CD4-positive, alpha-beta T cell treated with Interleukin-21 for 1 hour (primary cell): ENCODE measurements at places on chromosomes 16 and 17.

- DNase-seq = peak; percentile 80
These were observed 516 bp downstream of the SLC16A6 start for GRCh38 chr17:68290268-68290954.

- DNase-seq = no peak
These were observed 162.9 kb downstream of the SEC14L1 start for GRCh38 chr17:77303620-77304019.

DNA sequence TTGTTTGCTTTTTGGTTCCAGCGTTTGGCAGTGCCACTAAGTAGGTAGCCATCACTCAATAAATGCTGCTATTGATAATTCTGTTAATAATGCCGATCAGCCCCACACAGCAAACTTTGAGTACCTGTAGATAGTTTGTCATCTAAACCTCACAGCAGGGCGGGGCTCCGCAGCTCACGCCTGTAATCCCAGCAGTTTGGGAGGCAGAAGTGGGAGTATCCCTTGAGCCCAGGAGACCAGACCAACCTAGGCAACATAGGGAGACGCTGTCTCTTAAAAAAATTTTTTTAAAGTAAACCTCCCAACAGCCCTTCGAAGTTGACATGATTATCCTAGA lies 1.6 kb downstream of the BFAR start:
- no peak for DNase-seq

DNA sequence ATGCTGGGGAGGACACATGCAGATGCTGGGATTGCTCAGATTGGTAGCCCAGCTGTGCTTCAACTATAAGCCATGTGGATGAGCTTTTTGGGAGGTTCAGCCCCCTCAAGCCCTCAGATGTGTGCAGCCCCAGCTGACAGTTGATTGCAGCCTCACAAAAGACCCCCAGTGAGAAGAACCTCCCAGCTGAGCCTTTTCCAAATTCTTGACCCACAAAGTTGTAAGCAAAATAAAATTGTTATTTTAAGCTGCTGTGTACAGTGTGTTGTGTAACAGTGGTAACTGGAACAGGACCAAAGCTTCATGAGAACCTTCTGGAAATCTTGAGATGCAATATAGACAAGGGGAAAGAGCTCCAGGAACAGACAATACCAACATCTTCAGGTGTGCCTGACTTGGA lies 156.8 kb upstream of the IRX3 start:
- DNase-seq = no peak

- DNase-seq = no peak
These were observed 204.5 kb downstream of the WWOX start for GRCh38 chr16:78303946-78304345.

DNA sequence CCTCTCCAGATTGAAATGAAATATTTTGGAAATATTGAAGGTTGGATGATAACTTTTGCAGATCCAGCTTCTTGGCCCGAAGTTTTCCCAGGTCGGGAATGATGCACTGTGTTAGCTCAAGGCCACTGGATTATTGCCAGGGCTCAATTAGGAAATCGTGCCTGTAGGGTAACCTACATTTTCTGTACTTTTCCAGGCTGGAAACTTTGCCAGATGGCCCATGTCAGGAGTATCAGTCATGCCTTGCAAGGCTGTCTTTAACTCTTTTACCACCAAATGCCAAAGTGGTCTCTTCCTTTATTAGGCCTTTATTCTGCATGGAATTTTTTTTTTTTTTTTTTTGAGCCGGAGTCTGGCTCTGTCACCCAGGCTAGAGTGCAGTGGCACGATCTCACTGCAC lies 8.9 kb upstream of the SEC14L1 start:
- DNase-seq = no peak

DNA sequence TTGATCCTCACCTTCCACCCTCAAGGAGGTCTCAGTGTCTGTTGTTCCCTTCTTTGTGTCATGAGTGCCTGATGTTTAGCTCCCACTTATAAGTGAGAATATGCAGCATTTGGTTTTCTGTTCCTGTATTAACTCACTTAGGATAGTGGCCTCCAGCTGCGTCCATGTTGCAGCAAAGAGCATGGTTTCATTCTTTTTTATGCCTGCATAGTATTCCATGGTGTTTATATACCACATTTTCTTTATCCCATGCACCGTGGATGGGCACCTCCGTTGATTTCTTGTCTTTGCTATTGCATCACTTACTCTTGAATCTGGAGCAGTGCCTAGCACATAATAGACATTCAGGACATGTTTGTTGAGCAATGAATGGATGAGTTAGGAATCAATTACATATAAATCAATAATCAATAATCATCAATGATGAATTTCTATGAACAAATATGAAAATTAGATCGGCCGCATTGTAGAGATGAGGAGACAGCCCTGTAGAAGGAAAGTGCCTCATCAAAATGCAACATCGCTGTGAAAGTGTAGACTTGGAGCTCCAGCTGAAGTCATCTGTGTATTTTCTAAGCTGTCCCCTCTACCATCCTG lies 129.5 kb downstream of the PRKCB start:
- DNase-seq = no peak

- DNase-seq = peak; percentile 61
These were observed 52.6 kb downstream of the PLCG2 start for GRCh38 chr16:81831722-81832126.

GRCh38 chr16:12276576-12276975 lies 300.0 kb downstream of the SNX29 start:
- DNase-seq = no peak

- peak; percentile 34 for DNase-seq
These were observed 665 bp upstream of the ALDH3A2 start for GRCh38 chr17:19647697-19648474.

DNA sequence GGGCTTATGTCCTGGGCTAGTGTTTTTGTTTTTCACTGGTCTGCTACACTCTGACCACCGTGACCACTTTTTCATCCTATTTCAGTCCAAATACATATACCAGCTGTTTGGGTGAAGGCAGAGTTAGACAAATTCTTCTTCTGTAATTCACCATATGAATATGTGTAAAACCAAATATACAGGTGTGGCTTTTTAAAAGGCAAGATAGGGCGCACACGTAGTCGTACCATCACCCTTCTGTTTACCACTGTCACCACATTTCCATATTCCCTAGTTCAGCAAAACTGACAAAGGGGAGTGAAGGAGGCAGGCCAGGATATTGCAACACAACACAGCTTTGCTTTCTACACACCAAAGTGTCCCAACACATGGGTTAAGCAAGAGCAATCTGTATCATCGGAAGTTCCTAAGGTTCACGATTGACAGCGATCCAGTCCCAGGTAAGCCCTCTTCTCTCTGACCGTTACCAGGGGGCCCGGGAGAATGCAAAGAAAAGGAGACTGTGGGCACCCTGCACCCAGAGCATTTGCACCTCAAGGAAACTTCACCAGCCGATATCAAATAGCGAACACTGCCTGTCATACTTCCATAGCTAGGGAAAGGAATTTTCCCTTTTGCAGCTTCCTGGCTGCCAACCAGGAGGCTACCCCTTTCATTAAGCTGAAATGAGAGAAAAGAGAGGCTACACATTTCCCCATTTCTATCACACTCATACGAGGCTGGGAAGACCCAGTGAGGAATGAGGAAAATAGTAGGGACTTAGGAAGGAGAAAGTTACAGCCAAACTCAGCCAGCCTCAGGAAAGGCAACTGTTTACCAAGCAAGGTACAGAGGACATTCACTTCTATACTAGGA lies 23.1 kb downstream of the CREBBP start:
- DNase-seq = no peak

GRCh38 chr17:67605256-67605912 lies 112.4 kb upstream of the NOL11 start:
- no peak for DNase-seq

GRCh38 chr16:4373356-4373908 lies 1.8 kb downstream of the VASN start:
- no peak for DNase-seq

- no peak for DNase-seq
These were observed 9.9 kb downstream of the TBX4 start for GRCh38 chr17:61461967-61462718.

GRCh38 chr17:56831369-56832095 lies 2.2 kb downstream of the C17orf67 start:
- DNase-seq = no peak

DNA sequence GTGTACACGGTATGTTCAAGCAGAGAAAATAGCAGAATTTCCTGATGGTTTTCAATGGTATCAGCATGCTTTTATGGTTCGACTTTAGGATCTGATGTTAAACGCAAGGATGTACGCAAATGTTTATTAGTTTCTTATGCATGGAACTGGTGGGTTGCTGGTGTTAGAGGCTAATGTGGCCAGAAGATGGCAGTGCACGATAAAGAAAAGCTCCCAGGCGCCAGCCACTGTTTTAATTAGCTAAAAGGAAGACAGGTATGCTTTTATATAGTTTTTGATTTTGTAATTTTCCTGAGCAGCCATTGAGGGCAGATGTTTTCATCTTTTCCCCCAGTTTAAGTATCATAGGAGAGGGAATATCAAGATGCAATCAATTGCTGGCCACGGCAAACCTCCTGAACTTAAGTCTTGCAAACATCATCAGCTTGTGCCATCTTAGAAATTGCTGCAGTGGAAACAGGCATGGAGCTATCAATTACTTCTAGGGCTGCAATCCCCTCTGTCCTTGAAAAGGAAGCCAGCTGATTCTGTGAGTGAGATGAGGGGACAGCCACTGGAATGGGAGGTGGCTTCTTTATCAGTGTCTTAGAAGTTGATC lies 648.5 kb upstream of the RBFOX1 start:
- DNase-seq = no peak

DNA sequence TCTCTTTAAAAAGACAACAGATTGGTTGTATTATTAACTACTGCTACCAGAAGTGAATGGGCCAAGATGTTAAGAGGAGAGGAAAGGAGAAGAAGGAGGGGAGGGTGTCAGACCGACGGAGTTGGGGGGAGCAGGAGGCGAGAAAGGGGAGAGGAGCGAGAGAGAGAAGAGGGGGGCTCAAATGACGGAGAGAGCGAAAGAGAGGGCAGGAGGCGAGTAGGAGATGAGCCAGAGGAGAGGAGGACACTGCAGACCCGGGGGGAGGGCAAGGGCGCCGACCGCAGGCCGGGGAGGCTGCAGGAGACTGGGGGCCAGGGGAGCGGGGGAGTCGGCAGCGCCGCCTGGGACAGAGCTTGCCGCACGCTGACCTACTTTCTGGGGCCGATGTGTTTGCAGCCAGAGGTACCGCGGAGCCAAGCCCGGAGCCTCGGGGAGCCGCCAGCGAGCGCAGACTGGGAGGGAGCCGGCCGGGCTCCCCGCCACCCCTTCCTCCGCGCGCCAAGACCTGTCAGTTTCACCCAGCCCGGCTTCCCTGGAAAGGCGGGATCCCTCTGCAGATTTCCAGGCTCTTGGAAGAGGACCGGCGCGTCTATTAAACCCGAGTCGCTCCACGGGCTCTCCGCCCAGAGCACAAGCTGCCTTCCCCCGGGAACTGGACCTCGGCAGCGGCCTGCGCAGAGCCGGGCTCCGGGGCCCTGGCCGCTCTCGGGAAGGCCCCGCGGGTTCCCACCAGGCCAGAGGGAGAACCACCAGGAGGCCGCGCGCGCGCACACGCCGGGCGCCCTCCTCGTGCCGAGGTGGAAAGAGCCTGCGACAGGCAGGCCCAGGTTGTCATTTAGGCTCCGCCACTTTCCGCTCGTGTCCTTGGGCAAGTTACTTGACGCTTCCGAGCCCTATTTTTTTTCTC lies 74.6 kb downstream of the CMC2 start:
- no peak for DNase-seq

DNA sequence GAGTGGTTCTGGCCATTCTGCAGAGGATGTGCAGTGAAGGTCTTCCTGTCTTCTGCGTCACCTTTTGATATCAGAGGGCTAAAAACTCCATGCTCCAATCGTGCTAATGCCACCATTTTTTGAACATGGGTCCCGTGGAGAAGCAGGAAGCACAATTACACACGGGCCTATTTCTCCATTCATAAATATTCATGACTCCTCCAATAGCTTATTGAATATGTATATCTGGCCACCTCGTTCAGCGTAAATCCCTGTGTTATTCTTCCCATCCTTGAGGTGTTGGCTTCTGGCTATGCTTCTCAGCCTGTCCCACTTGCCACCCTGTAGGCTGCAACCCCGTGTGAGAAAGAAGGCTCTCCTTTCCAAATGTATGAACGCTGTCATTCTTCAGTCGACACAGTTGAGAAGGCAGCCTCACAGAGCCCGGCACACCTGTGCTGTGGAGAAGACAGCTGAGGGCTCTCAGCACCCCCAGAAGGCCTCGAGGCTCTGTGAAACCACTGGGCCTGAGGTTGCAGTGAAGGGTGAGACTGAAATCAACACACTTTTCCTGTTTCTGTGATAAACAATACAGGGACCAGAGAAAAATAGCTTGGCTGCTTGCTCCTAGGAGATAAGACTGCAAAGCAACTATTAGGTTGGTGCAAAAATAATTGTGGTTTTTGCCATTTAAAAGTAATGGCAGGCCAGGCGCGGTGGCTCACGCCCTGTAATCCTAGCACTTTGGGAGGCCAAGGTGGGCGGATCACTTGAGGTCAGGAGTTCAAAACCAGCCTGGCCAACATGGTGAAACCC lies 4.9 kb upstream of the ANKRD40CL start:
- DNase-seq = no peak

DNA sequence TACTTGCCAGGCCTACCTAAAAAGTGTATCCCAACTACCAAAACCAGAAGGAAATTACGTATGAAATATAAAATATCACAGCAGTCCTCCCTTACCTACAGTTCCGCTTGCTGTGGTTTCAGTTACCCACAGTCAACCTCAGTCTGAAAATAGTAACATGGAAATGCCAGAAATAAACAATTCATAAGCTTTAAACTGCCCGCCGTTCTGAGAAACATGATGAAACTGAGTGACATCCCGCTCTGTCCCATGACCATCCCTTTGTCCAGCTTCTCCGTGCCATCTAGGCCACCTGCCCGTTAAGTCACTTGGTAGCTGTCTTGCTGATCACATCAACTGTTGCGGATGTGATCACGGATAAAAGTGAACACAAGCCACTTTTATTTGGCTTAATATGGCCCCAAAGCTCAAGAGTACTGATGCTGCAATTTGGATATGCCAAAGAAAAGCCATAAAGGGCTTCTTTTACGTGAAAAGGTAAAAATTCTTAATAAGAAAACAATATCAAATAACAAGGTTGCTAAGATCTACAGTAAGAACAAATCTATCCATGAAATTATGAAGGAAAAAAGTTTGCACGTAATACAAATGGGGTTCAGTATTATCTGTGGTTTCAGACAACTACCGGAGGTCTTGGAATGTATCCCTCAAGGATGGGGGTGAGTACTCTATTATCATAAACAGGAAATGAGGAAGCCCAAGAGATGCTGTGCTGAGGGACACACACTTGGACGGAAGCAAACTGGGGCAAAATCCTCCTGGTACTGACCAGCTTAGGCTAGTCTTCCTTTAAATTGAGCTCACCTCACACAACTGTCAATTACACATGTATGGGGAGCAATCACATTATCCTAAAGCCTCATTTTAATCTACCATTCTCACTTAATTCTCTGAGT lies 8.2 kb downstream of the USP22 start:
- DNase-seq = peak; percentile 64

- no peak for DNase-seq
These were observed 78.5 kb downstream of the RAB11FIP4 start for GRCh38 chr17:31469959-31470358.

- no peak for DNase-seq
These were observed 99.1 kb upstream of the RBBP6 start for GRCh38 chr16:24440306-24440705.

GRCh38 chr16:85557083-85557970 lies 55.8 kb upstream of the GSE1 start:
- DNase-seq = no peak

GRCh38 chr17:3804503-3804931 lies 3.5 kb upstream of the ITGAE start:
- no peak for DNase-seq
